ENCODE measurements at places on chromosomes 7 and 10.

DNA sequence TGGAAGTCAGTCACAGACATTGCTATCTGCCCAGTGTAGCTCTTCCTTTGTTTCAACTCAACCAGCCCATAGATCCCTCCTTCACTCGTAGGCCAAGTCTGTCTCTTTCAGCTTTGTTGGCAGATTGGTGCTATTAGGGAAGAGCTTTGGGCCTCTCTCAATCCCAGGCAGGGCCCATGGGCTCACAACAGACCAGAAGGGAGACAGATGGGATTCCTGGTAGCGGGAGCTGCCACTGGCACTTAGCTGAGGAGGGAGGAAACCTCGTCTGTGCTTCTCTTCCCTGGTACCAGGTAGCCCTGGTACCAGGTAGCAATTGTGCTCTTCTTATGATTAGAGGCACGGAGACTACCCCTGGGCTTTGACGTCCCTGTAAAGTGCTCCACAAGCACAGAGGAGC, 592.0 kb downstream of the TYW1 start:
- no peak for DNase-seq

GRCh38 chr7:134480730-134481129, 21.8 kb upstream of the AKR1B1 start:
- no peak for DNase-seq

DNA sequence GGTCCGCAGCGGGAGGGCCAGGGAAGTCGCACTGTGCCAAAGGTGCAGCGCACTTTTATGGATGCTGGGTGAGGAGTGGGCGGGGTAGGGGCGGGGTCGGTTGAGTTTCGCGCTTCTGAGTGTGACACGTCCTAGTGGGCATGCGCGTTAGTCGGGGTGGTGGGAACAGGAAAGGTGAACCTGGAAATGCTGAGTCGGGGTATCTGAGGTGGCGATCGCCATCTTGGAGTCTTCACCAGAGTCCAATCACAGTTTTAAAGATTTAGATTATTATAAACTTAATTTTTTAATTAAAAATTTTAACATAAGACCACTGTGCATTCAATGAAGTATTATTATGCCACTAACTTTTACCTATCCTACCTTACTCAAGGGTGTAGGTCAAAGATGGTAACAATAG, 45.7 kb downstream of the ZNF138 start:
- DNase-seq: no peak

DNA sequence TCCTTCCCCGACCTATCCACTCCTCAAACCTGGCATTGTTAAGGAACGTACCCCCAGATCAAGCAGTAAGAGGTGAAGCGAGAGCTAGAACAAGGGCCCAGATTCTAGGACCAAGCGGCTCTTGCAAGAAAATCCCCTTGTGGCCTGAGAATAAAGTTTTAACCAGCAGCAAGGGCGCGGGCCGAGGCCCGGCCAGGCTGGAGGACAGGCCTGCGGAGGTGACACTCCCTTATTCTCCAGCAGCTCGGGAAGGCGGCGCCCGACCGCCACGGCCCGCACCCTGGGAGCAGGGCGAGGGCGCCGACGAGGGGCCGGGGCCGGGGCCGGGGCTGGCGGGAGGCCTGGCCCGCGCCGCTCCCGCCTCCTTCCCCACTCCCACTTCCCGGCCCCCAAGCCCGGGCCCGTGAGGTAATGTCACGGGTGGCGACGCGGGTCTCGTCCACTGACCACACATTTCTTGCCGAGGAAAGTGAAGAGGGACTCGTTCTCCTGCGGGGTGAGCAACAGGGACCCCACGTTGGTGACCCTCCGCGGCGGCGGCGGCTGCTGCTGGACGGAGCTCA, 551 bp downstream of the WASL start:
- DNase-seq: peak; percentile 6

GRCh38 chr7:154899862-154900261, 103.1 kb downstream of the PAXIP1 start:
- DNase-seq: no peak

DNA sequence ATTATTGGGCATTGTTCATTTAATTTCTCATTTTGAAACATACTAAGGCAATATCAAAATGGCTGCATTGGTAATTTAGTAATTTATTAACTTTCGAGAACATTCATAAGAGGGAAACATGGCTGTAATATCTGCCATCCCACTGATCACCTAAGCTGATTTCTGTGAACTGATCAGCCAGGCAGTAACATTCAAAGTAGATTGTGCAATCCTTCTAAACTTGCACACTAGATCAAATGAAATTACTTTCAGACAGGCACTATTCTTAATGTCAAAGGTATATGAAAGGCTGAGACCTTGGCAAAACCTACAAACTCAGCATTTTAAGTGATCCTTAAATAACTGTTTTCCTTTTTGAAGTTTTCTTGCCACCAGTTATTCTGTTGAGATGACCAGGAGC, 290.7 kb downstream of the CACNA2D1 start:
- DNase-seq: no peak

GRCh38 chr10:50407076-50407801, 155.9 kb upstream of the ASAH2 start:
- no peak for DNase-seq

- no peak for DNase-seq
These were observed 250.8 kb upstream of the MBL2 start for GRCh38 chr10:53023411-53023810.

DNA sequence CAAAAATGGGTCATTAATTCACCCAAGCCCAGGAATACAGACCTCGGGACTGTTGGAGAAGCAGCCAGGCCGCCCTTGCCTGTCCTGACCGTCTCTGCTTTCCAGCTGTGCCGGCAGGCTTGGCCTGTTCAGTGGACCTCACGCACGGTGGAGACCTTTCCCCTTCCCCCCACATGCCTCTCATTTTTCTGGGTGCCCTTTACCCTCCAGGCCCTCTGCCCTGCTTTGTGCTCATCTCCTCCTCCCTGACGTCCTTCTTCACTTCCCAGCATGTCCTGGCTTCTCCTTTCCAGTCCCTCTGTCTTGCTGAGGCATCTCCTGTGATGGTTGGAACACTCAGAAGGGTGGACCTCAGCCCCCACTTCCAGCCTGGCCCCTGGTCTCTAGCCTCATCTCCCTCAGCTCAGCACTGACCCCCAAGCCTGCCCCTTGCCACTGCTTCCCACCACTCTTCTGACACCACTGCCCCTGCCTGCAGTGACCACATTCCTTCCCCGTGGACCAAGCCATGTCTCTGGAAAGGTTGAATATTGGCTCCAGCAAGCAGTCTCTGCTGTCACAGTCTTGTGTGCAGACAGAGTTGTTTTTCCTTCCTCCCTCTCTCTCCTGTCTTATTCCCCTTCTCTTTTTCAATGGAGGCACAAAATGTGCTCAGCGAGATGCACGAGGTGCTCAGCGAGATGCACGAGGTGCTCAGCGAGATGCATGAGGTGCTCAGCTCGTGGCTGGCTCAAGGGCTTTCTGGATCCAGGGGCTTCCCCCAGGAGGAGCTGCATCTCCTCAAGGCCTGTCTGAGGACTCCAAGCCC, 14.9 kb downstream of the BAG3 start:
- no peak for DNase-seq

GRCh38 chr7:117014099-117014656, 60.9 kb downstream of the ST7 start:
- DNase-seq: no peak
